NCI-H460 (cell line): ENCODE measurements at places on chromosomes 3 and 15. TPM values are rescaled to one million over a fixed set of nuclear protein-coding genes. Genes with fewer than 3 reads are reported as not detected.
A peak's percentile ranks its signal among the peaks of the same experiment; 100 is the strongest.

- DNase-seq: no peak
These were observed 123.4 kb downstream of the ABI3BP start for GRCh38 chr3:100869787-100870186.

GRCh38 chr3:14410503-14411165, 8.2 kb downstream of the SLC6A6 start:
- DNase-seq: peak; percentile 98

- peak; percentile 19 for DNase-seq
These were observed 74.8 kb downstream of the AQP9 start for GRCh38 chr15:58212909-58213526.

DNA sequence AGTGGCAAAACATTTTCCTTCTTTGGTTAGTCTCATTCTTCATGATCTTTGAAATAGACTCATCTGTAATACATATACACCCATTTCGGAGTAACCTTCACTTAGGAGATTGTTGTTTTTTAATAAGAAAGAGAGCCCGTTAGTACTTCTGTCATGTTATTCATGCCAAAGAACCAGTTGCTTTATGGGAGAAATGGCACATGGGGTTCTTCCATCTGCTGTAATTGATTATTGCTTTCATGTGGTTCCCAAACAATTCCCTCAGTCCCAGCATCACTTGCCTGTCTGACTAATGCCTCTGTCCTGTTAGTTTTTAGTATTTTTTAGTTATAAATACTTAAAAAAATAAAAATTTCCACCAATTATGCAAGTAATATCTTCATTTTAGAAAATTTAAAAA, 33.8 kb upstream of the FAH start:
- DNase-seq: no peak

DNA sequence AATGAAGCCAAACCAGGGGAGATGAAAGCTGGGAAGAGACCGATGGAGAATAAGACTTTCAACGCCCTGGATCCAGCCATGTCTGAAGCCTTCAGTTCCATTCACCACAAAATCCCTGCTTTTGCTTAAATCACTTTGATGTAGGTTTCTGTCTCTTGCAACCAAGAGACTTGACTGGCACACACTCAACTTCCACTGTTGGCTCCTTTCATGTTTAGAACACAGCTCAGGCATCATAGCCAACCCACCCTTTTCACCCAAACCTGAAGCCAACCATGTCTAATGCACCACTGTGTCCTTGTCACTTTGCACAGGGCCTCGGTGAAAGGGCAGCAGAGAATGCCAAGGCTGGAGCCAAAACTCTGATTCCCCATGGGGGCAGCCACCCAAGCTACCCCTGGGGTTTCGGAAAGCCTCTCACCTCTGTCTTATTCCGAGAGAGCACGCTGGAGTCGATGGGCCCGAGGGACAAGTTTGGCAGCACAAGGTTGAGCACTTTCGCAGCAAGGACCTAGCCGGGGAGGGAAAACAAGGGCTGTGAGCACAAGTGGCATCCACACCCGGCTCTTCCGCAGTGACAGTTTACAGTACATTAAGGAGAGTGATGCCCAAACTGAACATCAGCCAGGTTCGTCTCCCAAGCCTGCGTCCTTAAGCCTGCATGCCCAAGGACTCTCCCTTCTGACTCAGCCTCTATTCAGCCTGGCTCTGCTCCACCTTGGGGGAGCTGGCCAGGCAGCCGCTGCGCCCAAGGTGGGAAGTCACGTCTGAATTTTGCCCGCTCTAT, 37.6 kb downstream of the ABTB1 start:
- no peak for DNase-seq

- no peak for DNase-seq
These were observed 13.7 kb downstream of the NTRK3 start for GRCh38 chr15:88242586-88243555.

DNA sequence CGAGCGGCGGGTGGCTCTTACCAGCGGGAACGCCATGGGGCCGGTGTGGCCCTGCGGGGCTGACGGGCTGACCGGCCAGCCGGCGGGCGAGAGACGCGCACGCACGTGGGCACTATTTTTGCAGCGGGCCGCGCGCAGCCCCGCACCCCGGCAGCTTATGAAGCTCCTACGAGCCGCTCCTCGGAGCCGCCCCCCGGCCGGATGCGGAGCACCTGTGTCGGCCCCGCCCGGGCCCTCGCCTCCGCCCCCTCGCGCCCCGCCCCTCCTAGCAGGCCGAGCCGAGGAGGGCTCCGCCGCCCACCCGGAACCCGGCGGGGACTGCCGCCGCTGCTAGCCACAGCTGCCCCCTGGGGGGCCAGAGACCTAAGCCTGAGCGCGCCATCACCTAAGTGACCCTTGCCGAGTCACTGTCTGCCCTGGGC, 683 bp upstream of the CPEB1 start:
- DNase-seq: no peak

- DNase-seq: no peak
These were observed 53.8 kb downstream of the SLC24A1 start for GRCh38 chr15:65675551-65675950.

DNA sequence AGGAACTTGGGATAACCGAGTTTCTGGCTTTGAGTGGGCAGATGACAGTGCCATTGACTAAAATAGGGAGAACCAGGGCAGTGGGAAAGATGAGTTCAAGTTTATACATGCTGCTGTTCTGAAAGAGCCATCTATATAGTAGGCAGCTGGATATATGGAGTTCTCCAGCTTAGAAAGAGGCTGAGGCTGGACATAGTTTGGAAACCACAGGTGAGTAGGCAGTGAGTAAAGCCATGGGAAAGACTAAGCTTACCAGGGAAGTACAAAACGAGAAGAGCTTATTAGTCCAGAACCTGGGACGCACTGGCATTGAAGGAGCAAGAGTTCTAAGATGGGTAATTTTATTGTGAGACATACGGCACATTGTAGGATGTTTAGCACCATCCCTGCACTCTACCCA, 54.2 kb downstream of the MSL2 start:
- DNase-seq: no peak

GRCh38 chr3:194005930-194006501, 129.9 kb upstream of the HES1 start:
- DNase-seq: no peak

ATP13A3 gene
- 91.5 and 101 TPM in 2 replicates for total RNA-seq

DCLK3 gene
- total RNA-seq: not detected in 2 replicates

PDZRN3 gene
- total RNA-seq: 0.05 TPM in 1 of 2 replicates, not detected in the other

STARD9 gene
- 1.9 and 2.1 TPM in 2 replicates for total RNA-seq

MASP1 gene
- total RNA-seq: 0.02 TPM in 1 of 2 replicates, not detected in the other

RTP3 gene
- not detected in 2 replicates for total RNA-seq

GOLGA6A gene
- total RNA-seq: not detected in 2 replicates

PTH1R gene
- total RNA-seq: 0.20 and 0.30 TPM in 2 replicates

GALNT15 gene
- total RNA-seq: 0.07 and 0.09 TPM in 2 replicates
